ENCODE measurements at places on chromosomes 2 and 18.

DNA sequence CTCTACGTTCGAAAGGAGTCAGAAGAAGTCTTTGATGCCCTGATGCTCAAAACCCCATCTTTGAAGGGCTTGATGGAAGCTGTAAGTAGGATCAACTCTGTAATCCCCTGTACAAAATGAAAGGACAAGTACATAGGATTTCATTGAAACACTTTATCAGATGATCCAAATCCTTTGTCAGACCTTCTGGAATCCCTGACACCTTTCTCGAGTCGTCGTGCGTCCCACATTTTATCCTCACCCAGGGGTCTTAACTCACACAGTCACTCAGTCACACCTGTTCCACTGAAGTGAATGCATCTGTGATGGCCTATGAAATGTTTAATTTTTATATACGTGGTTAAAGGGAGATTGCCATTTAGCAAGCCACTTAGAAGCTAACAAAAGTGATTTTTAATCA is 44.8 kb downstream of the GRHL1 start:
- DNase-seq, result no peak

GRCh38 chr2:214244847-214245246 is 166.0 kb upstream of the VWC2L start:
- no peak for DNase-seq

DNA sequence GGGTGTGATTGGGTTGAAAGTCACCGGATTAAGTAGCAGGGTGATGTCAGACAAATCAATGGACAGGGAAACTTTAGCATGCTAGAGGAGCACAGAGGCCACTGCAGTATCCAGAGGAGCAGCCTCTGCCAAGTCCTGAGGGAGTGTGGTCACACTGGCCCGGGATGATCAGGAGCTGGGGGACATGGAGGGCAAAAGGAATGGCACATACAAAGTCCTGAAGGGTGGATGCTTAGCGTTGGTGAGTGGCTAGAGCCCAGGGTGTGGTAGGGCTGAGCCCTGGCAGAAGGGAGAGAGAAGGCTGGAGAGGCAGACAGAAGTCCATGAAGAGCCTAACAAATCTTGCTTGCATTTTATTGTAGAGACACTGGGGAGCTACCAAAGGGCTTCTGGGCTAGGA is 58.9 kb downstream of the RHBDD1 start:
- no peak for DNase-seq

DNA sequence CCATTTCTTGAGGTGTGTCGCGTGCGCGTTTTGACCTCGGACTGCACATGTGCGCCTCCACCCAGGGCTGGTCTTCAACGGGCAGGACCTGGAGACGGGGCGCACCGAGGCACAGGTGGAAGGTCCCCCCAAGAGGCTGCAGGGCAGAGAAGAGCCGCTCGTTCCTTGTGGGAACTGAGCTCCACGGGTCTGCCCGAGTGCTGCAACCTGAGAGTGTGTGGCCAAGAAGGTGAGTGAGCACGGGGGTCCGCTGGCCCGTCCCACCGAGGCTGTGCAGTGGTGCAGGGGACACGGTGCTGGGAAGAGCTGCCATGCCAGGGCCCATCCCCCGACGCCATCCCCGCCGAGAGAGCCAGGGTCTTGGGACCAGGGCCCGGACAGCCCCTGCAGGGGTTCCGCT is 268.3 kb downstream of the GALR1 start:
- DNase-seq, result no peak
